ENCODE measurements at places on chromosomes 1 and 21.

GRCh38 chr1:172414331-172414730, 6.2 kb upstream of the C1orf105 start:
- DNase-seq: no peak

DNA sequence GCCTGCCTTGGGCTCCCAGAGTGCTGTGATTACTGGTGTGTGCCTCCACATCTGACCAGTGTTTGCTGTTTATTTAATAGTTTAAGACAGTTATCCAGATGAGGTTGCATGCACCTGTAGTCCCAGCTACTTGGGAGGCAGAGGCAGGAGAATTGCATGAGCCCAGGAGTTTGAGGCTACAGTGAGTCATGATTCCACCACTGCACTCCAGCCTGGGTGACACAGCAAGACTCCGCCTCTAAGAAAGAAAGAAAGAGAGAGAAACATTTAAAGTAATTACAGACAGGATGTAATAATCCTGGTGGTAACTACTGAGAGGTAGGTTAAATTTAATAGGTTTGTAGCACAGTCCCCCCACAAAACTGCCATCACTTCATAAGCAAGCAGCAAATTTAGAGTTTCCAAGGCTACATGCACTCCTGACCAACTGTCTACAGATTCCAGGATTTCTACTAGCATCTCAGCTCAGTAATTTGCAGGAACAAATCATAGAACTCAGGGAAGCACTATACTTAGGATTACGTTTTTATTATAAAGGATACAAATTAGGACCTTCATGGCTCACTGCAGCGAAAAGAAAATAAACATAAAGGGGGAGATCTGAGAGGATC, 89.6 kb downstream of the PKN2 start:
- no peak for DNase-seq

GRCh38 chr1:40475268-40475667, 1.8 kb upstream of the ZFP69 start:
- no peak for DNase-seq

DNA sequence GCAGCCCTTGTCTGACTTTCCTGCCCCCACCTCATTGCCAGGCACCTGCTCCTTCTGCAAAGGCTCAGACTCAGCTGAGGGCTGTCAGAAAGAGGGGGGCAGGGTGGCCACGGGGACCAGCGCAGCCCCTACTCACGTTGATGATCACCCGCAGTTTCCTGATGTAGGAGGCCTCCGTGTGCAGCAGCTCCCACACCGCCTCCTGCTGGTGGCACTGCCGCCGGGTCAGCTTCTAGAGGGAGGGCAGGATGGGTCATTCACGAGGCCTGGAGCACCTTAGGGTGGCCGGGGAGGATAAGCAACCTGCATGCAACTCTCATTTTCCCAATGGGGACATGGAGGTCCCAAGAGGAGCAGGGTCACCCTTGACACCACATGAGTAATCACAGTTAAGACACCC, 6.4 kb upstream of the TNFRSF25 start:
- no peak for DNase-seq

GRCh38 chr1:54849219-54850068, 37.6 kb downstream of the DHCR24 start:
- DNase-seq: no peak

- no peak for DNase-seq
Measured at GRCh38 chr1:42348498-42348897, 13.5 kb upstream of the FOXJ3 start.

DNA sequence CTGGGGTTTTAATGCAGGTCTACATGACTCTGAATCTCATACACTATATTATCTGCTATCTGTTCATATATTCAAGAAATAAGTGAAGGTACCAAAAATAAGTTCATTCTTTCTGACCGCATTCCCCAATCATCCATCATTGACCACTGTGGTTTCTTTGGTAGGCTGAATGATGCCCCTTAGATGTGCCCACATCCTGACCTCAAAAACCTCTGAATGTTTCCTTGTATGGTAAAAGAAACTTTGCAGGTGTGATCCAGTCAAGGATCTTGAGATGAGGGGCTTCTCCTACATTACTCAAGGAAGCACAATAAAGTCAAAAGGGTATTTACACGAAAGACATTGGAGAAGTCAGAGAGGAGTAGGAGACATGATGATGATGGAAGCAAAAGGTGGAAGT, 60.6 kb upstream of the LRRC8B start:
- DNase-seq: no peak

DNA sequence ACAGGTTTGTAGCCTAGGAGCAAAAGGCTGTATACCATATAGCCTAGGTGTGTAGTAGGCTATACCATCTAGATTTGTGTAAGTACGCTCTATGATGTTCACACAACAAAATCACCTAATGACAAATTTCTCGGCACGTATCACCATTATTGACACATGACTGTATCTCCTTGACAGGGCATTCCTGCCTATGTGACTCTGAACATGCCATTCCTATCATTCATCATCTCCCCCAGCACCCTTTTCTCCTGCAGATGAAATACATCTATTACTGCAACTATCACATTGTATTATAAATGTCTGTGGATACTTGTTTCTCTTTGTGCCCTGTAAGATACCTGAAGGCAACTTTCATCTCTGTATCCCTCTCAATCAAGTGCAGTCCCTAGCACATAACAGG, 29.9 kb downstream of the TP53BP2 start:
- DNase-seq: no peak

- peak; percentile 70 for DNase-seq
Measured at GRCh38 chr1:109392788-109393616, 4.7 kb downstream of the SORT1 start.

DNA sequence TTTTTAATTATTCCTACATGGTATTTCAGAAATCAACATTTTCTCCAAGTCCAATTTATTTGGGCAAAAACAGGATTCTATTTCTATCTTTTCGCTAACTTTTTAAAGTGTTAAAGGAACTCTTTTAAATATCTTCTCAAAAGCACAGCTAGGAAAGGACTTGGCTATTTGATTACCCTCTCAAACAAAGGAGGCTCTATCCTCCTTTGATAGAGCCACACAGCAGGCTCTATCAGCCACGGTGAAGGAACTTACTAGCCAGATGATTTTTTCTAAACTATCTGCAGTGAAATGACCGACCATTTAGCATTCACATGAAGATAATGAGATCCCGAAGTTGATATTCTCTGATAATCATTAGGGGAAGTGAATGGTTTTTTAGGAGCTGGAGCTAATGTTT, 9.1 kb downstream of the ANGPTL7 start:
- DNase-seq: no peak

DNA sequence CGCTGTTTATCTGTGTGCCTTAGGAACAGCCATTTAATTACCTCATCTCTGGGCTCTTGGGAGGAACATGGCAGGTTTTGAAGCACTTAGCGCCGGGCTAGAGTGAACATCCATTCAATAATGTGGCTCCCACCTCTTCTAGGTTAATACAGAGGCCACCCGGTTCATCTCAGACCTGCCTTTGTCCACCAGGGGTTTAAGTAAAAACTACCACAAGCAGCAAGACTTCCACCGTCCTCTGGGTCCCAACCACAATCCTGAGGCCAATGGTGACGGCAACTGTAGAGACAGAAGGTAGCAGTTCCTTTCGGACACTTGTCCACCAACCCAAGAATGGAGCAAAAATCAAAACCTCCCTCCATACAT, 924 bp upstream of the DDOST start:
- DNase-seq: no peak

- DNase-seq: no peak
Measured at GRCh38 chr21:26969971-26970725, 3.3 kb upstream of the ADAMTS5 start.

GRCh38 chr1:21774835-21775549, 8.0 kb downstream of the USP48 start:
- no peak for DNase-seq

- DNase-seq: no peak
Measured at GRCh38 chr1:221172841-221173240, 293.6 kb downstream of the HLX start.

GRCh38 chr1:196856053-196856452, 31.8 kb upstream of the CFHR4 start:
- DNase-seq: no peak

DNA sequence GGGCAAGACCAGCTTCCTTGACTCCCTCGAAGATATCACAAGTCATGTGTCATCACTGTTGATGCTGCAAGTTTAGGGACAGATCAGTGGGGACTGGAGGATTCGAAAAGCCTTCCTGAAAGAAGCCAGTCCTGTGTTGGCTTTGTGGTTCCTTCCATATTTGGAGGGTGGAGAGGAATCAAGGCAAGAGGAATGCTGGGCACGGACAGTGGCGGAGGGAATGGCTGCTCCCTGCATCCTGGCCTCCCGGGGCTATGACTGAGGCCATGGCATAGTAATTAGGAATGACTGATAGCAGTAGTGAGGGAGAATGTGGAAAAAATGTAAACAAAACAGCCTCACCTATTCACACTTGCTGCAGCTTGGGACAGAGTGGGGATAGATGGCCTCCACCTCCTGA, 36.4 kb downstream of the VANGL1 start:
- no peak for DNase-seq

GRCh38 chr1:229637746-229638145, 11.7 kb downstream of the URB2 start:
- DNase-seq: no peak

- DNase-seq: no peak
Measured at GRCh38 chr1:54701066-54701465, 14.6 kb upstream of the TTC4 start.

GRCh38 chr1:161495490-161495889, 9.8 kb upstream of the FCGR2A start:
- DNase-seq: no peak

DNA sequence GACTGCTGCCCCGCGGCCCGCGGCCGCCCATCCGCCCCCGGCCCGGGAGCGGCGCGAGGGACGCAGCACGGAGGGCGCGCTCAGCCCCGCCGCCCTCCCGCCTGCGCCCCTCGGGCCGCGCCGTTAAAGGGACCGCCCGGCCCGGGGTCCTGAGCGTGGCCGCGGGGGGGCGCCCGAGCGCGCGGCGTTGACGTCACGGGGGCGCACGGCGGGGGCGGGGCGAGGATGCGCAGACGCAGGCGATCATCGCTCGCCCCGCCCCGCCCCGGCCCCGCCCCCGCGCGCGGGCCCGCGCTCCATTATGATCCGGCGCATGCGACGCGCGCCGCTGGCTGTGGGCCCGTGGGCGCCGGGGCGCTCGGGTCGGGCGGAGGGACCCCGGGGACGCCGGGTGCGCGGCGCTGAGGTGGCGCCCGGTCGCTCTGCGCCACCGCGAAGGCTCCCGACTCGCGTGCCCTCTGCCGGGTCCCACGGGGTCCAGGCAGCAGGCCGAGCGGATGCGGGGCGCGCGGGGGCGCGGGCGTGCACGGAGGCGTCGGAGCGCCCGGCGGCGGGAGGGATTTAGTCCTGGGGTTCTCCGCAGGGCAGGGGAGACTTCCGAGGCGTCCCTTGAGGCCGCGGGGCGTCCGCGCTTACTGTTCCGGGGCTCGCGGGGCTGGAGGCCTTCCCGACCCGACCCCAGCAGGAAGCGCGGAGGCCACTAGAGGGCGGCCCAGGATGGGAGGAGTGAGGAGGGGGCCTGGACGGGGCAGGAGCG, at the start of gene DVL1:
Gene DVL1 (minus strand): TSS at position 163 of the 757 bp plus-strand sequence. CDS start 353 bp downstream, outside the sequence.
- peak; percentile 75 for DNase-seq

DNA sequence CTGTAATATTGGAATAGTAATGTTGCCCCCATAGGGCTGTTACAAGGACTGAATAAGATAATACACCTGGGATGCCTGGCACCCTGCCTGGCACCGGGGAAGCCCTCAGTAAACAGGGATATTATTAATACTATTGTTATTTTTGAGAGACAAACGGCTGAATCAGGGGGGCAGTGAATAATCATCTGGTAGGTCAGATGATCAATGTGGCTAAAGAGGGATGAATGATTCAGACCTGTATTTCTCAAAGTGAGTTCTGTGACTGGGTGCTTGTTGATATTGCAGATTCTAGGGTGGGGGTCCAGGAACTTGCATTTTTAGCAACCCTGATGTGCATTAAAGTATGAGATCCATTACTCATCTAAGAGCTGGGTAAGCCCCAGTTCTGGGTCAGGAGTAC, 46.2 kb upstream of the BCL10 start:
- DNase-seq: no peak

DNA sequence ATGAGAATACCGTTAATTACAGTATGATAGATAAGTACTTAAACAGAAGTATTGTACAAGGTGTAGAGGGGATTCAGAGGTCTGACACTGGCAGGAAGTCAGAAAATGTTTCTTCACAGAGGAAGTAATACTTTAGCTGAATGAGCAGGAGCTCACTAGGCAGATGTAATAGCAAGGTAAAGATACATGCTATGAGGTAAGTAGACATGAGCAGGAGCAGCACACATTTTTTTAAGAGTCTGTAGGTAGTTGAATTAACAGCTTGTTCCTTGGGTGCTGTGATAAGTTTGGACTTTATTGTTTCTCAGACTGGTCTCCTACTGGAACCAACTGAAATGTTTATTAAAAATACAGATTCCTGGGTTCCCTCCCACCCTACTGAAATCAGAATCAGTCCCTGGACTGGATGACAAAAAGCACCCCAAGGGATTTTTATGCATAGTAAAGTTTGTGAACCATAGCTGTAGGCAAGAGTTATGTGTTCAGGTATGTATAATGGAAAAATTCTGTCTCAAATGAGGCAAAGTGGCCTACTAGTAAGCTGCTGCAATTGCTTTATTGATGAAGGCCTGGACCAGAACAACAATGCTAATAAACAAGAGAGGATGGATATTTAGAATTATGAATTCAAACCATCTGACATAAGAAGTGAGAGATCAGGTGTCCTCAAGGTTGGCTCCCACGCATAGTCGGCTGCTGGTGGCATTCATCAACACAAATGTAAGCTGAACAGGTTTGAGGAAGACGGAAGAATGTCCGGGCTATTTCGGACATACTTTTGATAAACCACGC, 902 bp downstream of the AP4B1 start:
- no peak for DNase-seq

GRCh38 chr1:117689997-117690625, 84.3 kb downstream of the TENT5C start:
- no peak for DNase-seq

DNA sequence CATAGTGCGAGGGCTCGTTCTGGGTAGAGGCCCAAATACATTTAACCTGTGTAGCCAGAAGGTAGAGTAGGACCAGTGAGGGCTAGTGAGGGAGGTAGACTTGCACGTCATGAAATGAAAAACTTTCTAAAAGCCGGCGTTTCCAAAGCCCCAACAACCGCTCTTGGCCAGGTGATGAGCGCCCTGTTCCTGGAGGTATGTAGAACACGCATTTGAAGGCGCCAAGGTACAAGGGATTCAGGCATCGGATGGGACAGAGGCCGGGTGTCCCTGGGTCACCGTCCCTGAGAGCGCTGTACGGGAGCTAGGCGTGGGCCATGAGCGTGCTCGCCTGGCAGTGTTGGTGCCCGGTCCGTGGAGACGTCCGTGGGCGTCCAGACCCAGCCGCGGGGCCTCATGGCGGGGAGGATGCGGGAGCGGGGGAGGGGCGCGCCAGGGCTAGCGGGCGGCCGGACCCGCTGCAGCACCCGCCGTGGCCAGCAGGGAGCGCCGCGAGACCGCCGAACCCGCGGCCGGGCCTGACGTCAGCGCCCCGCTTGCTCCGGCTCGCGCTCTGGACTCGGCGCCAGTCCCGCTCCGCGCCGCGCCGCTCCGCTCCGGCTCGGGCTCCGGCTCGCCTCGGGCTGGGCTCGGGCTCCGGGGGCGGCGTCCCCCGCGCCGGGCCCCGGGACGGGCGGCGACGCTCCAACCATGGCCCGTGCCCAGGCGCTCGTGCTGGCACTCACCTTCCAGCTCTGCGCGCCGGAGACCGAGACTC, at the start of gene PTPRU:
Gene PTPRU (plus strand): TSS at position 568 of the 757 bp plus-strand sequence. CDS start 123 bp downstream, at position 691.
- DNase-seq: peak; percentile 92
